Common myeloid progenitor, CD34-positive (primary cell): ENCODE measurements at places on chromosomes 4 and X.
A peak's percentile ranks its signal among the peaks of the same experiment; 100 is the strongest.

DNA sequence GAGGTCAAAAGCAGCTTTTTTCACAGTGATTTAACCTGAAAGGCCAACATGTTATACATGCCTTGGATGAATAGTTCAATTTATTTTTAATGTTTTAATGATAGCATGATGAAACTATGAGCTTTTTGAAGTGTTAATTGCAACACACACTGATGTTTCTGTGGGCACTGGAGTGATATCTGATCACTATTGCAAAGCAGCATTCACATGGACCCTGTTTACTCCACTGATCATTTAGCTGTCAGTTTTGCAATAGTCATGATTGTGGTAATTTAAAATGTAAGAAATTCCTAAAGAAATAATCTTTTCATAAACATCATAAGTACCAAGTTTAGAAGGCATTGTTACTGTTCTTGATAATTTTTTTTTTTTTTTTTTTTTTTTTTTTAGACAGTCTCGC, 74.1 kb downstream of the ARSJ start:
- no peak for DNase-seq

DNA sequence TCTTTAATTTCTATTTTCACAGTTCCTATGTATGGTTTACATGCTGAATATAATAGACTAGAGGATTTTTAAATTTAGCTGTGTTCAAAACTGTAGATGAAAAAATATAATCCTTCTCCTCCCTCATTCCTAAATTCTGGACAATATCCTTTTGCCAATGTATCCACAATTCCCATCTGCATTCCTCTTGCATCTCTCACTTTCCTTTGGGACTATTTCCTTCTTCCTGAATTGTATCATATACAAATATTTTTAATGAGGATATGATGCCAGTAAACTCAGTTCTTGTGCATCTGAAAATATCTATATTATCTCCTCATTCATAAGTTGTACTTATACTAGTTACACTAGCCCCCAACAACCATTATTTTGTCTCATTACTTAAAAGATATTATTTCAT, 46.7 kb downstream of the DDX60L start:
- DNase-seq = no peak

DNA sequence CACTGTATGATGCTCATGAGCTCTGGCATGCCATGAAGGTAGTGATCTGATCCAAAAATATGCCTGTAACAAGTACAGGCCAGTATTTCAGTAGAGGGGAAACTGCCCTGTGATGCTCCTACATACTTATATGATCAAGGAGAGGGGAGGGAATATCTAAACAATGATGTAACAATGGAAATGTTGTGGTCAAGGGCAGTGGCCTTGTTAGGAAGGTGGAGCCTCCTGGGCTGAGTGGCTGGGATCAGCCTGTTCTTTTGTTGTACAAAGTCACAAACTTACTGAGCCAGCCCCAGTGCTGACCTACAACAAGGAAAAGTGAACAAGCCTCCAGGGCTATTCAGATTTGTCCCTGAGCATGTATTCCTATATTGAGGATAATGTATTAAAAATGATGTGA, 70.3 kb downstream of the ANXA10 start:
- DNase-seq = no peak

DNA sequence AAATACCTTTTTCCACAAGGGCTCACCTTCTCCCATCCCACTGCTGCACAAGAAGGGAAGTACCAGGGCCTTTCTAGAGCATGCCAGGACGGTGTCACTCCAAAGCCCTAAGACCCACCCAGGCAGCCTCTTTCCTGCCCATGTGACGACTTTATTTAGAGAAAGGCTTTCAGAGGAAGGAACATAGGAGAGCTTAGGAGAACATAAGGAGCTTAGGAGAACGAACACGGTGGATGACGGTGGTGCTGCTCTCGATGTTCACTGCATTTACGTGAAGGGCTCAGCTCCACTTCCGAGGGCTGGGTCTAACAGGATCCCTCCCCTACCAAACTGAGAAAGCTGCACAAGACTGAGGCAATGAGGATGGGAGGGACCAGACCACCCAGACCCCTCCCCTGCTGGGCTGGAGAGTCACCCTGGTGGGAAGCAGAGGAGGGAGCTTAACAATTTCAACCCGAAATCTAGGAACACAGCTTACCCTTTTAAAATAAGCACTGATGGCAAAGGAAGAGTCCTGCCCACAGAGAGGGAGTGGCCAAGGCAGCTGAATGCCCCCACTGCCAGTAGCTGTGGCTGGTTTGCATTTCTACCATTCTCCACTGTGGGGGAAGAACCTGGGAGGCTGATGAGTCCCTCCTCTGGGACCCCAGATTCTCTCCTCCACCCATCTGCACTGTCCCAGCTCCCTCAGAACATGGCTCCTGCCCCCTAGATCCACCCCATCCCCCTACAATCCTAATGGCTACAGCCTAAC, 29.8 kb downstream of the ZFYVE28 start:
- DNase-seq = peak; percentile 15

DNA sequence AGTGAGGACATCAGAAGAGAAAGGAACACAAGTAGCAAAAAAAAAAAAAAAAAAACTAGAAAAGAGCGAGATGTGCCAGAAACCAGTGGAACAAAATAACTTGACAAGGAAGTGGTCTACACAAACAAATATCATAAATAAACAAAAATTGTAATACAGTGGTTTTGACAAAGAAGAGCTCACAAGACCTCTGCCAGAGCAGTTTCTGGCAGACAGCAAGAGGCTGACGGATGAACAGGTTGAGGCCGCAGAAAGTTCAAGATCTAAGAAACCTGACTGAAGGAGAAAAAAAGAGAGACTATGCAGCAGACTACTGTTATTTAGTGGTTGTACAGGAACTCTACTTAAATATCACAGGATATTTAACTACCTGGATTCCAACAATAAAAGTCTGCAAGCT, 66.2 kb downstream of the MAB21L2 start:
- DNase-seq = no peak

- peak; percentile 77 for DNase-seq
Measured at GRCh38 chrX:72046447-72046846, 85.3 kb downstream of the RTL5 start.

GRCh38 chrX:135484641-135485289, 35.7 kb upstream of the INTS6L start:
- DNase-seq = peak; percentile 66
